Ovary (tissue), 10 donors: ENCODE measurements at places on chromosomes 3 and 15. TPM values are rescaled to one million over a fixed set of nuclear protein-coding genes. Genes with fewer than 3 reads are reported as not detected.

DNA sequence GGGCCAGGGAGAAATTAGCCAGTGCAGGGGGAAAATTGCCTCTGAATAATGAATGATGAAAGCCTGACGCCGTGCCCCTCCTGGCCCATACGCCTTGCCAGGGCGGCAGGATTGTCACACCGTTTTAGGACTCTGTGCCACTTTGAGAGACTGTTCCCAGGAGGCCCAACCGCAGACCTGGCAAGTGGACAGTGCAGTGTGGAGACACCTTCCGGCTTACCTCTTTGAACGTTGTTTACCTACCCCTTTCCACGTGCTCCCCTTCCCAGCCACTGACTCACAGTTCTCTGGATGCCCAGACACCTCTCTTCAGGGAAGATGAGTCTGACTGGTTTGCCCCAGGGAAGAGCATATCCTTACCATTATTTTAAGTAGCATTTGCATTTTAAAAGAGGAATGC, 84.0 kb upstream of the PXYLP1 start:
- no peaks in the 10 kb centered on the region for H3K4me1 ChIP-seq
- H3K4me3 ChIP-seq = no peak overlapping the region
- H3K36me3 ChIP-seq = no peaks in the 10 kb centered on the region
- H3K27me3 ChIP-seq = no peaks in the 10 kb centered on the region

Gene SLC7A14
- 0.03 TPM for polyA plus RNA-seq

DNA sequence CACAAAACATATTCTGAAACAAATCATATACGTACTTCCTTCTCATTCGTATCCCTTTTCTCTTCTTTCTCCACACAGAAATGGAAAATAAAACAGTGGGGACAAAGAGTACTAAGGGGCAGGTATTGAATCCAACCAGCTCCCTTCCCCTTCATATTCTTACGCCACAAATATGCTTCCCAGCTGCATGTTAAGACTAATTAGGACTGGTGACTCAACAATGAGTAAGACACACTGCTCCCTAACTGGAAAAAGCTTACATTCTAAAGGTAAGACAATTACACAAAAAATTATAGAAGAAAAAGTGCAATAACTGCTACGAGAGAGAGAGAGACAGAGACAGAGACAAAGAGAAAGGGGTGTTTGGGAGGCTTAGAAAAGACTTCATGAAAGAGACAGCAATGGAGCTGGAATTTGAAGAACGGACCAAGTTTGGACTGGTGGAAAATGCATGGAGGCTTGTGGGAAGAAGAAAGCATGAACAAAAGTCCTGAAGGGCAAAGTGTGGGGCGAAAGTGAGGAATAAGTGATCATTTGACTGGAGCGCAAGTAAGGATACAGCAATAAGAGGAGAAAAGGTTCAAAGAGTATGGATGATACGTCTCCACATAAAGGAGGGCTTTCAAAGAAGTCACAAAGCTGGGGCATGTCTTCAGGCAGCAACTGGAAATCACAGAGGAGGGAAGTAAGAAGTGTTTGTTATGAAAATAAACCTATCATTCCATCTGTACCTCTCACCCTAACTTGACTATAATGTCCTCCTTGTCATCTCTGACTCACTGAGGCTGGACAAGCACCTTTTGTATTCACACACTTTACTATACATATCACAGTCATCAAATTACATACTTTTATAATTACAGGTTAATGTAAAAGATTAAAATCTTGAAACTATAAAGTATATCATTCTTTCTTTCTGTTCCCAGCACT, 49.2 kb downstream of the RYK start:
- H3K36me3 ChIP-seq = no peaks in the 10 kb centered on the region
- H3K27ac ChIP-seq = no peak overlapping the region
- no peaks in the 10 kb centered on the region for H3K27me3 ChIP-seq
- no peaks in the 10 kb centered on the region for H3K4me1 ChIP-seq
- no peak for DNase-seq

Gene CHRNA3
- polyA plus RNA-seq = 0.22 TPM

GRCh38 chr15:42134617-42135245, 21.7 kb downstream of the PLA2G4F start:
- H3K27ac ChIP-seq = no peak overlapping the region
- no peaks in the 10 kb centered on the region for H3K27me3 ChIP-seq
- no peaks in the 10 kb centered on the region for H3K4me1 ChIP-seq
- H3K36me3 ChIP-seq = no peaks in the 10 kb centered on the region
- no peak overlapping the region for H3K4me3 ChIP-seq
- no peak for DNase-seq

DNA sequence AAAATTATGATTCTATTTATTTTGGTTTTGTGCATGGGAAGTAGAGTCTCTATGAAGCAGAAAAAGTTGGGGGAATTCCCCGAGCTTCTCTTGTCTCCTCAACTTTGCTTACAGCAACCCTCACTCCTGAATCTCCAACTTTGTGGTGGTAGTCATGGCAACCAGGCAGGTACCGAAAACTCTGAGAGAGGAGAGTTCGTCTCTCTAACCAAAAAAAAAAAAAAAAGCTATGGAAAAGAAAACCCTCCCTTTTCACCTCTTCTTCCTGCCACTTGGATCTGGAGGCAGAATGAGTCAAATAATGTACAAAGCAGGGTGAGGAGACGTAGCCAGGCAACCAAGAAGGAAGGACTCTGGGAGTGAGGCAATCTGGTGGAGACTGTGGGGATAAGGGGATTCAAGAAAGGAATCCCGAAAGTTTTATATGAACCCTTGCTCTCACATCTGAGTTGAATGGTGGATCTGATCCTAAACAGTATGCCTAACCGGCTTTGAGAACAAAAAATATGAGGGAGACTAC, 108.1 kb downstream of the PLOD2 start:
- no peaks in the 10 kb centered on the region for H3K36me3 ChIP-seq
- no peaks in the 10 kb centered on the region for H3K27me3 ChIP-seq
- no peak overlapping the region for H3K4me3 ChIP-seq
- no peaks in the 10 kb centered on the region for H3K4me1 ChIP-seq
- no peak for DNase-seq

GRCh38 chr15:68984586-68984985, 29.9 kb upstream of the NOX5 start:
- H3K27me3 ChIP-seq = no peaks in the 10 kb centered on the region
- H3K27ac ChIP-seq = no peak overlapping the region
- no peak for DNase-seq
- H3K36me3 ChIP-seq = no peaks in the 10 kb centered on the region
- peaks cover 8% of the 10 kb centered on the region for H3K4me1 ChIP-seq

- H3K27ac ChIP-seq = no peak within 1 kb of the TSS
- no peaks in the 10 kb centered on the region for H3K27me3 ChIP-seq
- DNase-seq = no peak
These were observed at the start of gene SOX14 for GRCh38 chr3:137764001-137764433. Gene SOX14, plus strand, starts transcription at chr3:137764315. Its CDS starts 470 bp downstream, at chr3:137764785.

GRCh38 chr3:135452881-135453280, 512.6 kb upstream of the PPP2R3A start:
- no peaks in the 10 kb centered on the region for H3K4me1 ChIP-seq
- no peaks in the 10 kb centered on the region for H3K36me3 ChIP-seq
- no peak overlapping the region for H3K4me3 ChIP-seq
- DNase-seq = no peak
- no peak overlapping the region for H3K27ac ChIP-seq
- no peaks in the 10 kb centered on the region for H3K27me3 ChIP-seq

Gene TRIM42
- polyA plus RNA-seq = not detected

Gene CSPG4
- polyA plus RNA-seq = 7.8 TPM

- no peak overlapping the region for H3K4me3 ChIP-seq
- H3K27me3 ChIP-seq = no peaks in the 10 kb centered on the region
- no peaks in the 10 kb centered on the region for H3K36me3 ChIP-seq
- H3K27ac ChIP-seq = no peak overlapping the region
- peaks cover 5% of the 10 kb centered on the region for H3K4me1 ChIP-seq
These were observed 74.2 kb upstream of the ABHD17C start for GRCh38 chr15:80620931-80621330.

Gene STRC
- 0.30 TPM for polyA plus RNA-seq

GRCh38 chr3:16545413-16546185, 32.1 kb upstream of the RFTN1 start:
- DNase-seq = no peak
- no peak overlapping the region for H3K4me3 ChIP-seq
- no peak overlapping the region for H3K27ac ChIP-seq
- H3K27me3 ChIP-seq = no peaks in the 10 kb centered on the region
- peaks cover 2% of the 10 kb centered on the region for H3K4me1 ChIP-seq

Gene UQCC5
- 7.7 TPM for polyA plus RNA-seq

- DNase-seq = no peak
- H3K4me3 ChIP-seq = no peak overlapping the region
- H3K4me1 ChIP-seq = peaks cover 3% of the 10 kb centered on the region
- H3K27ac ChIP-seq = no peak overlapping the region
- peaks cover 3% of the 10 kb centered on the region for H3K27me3 ChIP-seq
- no peaks in the 10 kb centered on the region for H3K36me3 ChIP-seq
These were observed 43.2 kb upstream of the POLG start for GRCh38 chr15:89377842-89378295.

DNA sequence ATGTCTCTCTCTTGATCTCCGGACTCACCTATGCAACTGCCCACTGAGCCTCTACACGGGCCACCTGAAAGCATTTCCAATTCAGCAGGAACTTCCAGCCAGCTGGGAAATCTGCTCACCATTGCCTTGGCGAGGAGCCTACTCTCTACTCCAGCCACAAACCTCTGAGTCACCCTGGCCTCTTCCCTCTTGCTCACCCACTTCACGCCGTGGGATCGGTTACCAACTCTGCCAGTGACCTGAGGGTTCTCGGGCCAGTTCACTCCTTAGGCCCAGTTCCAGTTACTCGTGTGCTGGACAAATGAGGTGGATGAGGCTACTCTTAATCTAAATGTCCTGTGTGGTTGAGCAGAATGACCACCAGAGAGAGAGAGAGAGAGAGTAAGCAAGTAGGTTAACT, 70.1 kb downstream of the CEMIP start:
- H3K27ac ChIP-seq = no peak overlapping the region
- peak; percentile 32 for DNase-seq
- H3K4me1 ChIP-seq = peaks cover 8% of the 10 kb centered on the region
- H3K36me3 ChIP-seq = no peaks in the 10 kb centered on the region

DNA sequence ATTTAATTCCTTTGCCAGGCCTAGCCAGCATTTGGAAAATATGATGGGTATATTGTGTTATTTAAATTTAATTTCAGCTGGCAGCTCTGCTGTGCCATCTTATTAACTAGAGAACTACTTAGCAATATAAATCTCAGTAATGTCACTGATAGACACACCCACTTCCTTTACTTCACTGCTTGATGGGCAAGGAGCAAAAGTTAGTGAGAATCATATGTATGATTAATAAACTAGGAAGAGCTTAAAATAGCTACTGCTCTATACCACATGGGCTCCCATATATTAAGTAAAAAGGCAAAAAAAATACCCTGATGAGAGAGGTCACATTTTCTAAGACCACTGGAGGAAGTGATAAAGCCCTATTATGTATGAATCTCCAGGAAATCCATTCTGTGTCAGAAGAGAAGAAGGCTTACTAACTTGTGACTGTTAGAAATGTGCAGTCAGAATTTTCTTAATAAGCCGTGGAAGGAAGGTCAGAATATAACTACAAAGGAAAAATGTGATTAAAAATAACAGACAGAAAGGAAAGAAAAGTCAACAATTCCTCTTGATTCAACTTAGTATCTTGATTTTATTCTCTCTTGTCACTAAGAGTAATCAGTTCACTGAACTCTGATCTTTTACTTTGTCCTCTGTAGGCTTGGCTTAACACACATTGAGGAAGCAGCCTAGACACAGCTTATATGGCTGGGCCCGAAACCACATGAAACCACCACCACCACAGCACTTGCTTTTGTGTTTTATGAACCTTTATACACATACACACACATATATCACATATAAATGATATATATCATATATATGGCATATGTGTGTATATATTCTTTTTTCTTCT, 1233.9 kb upstream of the ALCAM start:
- H3K36me3 ChIP-seq = no peaks in the 10 kb centered on the region
- no peak overlapping the region for H3K27ac ChIP-seq
- no peak for DNase-seq
- no peaks in the 10 kb centered on the region for H3K27me3 ChIP-seq
- no peaks in the 10 kb centered on the region for H3K4me1 ChIP-seq

Gene SCN11A
- polyA plus RNA-seq = 0.04 TPM

DNA sequence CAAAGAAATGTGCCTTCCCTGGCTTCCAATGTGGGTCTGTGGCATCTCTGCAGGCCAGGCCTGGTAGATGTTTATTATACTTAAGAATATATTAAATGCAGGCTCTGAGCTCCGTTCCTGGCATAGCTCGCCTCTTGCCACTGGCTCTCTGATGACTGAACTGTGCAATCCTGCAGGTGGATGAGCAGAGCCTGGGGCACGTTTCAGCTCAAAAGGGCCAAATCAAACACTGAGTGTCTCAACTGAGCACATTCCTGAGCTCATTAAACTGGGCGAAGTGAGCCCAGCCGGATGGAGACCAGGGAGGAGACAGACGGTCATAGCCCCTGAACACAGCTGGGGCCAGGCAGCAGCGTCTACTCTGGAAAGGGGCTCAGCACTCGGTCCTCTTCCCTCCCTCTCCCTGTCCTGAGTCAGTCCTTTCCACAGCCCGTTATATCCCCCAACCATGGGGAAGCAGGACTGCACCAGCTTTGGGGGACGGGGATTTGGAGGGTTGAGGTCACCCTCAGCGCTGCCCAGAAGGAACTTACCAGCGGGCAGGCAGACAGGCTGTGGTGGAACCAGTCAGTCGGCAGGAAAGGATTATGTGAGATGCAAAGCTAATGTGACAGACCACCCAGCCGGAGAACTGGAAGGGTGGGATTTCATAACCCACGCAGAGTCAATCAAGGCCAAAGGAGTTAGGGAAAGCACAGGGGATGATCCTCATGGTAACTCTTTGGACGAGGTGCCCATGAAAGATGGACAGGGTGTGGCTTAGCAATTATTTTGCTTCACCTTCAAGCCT, 77.4 kb upstream of the ANKRD34C start:
- no peak for DNase-seq
- H3K27me3 ChIP-seq = no peaks in the 10 kb centered on the region
- H3K4me1 ChIP-seq = no peaks in the 10 kb centered on the region
- no peak overlapping the region for H3K4me3 ChIP-seq
- no peaks in the 10 kb centered on the region for H3K36me3 ChIP-seq

DNA sequence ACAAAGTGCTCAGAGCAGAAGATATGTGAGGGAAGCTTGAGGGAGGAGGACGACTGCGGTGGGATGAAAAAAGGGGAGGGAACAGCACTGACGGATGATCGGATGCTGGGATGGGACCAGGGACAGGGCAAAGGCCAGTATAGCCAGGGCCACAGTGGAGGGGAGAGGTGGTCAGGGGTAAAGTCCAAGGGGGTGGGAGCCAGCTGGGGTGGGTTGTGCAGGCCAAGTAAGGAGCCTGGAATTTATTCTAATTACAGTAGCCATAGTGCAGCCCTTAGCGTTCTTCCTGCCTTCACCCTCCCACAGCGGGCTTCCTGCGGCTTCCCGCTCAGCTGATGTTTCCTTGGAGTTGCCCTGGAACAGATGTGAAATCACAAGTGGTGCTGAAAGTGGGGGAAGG, 7.6 kb upstream of the APEH start:
- H3K27me3 ChIP-seq = no peaks in the 10 kb centered on the region
- no peaks in the 10 kb centered on the region for H3K36me3 ChIP-seq
- DNase-seq = no peak
- no peaks in the 10 kb centered on the region for H3K4me1 ChIP-seq
- H3K4me3 ChIP-seq = no peak overlapping the region

DNA sequence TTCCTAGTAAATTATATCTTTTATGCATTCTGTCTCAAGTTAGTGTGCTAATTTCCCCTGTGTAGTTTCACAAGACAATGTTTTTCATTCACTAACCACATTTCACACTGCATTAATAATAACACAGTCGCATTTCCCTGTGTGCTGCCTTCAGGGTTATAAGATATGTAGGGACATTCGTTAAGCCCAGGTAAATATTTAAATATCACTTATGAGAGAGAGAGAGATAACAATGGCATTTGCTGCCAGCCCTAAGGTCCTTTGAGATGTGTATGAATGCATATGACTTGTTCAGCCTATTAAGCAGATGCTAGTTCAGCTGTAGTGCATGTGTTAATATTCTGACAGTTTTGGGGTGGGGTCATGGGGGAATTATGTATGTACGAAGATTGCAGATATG, 876.7 kb downstream of the NAALADL2 start:
- peaks cover 2% of the 10 kb centered on the region for H3K4me1 ChIP-seq
- H3K36me3 ChIP-seq = no peaks in the 10 kb centered on the region
